Activated T-cell treated with anti-CD3 and anti-CD28 coated beads, Interleukin-2, amount 50 U/mL, for 4 hours (primary cell): ENCODE measurements at places on chromosomes 5 and 9. TPM values are rescaled to one million over a fixed set of nuclear protein-coding genes. Genes with fewer than 3 reads are reported as not detected.

The NR6A1 gene
- total RNA-seq: 2.3 TPM

DNA sequence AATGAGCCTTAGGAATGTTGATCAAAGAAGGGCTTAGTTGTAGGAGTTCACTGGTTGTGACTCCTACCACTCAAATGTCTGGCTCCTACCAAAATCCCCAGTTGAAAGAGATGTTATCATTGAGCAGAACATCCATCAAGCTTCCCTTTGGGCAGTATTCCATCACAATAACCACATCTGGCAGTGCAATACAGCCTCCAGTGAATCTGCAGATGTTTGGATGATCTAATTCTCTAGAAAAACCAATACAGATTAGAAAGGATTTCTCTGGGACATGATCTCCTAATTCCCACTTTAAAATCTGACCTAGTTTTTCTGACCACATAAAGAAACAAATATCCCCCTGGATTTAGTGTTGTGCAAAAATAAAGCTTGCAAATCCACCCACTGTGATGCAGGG is 81.6 kb downstream of the TMEM215 start:
- DNase-seq: no peak

- no peak for DNase-seq
These were observed 446.6 kb downstream of the ARHGEF28 start for GRCh38 chr5:74072646-74073045.

DNA sequence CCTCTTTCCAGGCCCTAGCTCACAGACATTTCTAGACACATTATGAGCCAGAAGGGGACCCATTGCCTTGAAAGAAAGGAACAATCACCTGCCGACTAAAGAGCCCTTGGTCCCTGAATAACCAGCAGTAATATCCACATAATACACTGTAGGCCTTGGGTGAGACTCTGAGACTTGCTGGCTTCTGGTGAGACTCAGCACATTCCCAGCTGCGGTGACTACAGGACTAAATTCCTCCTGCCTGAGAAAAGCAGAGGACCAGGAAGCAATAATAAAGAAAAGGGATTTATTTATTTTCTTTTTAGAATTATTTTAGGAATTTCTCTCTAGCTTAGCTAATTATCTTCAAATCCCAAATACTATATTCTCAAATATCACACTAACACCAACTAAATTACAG is 87.8 kb upstream of the RGS7BP start:
- DNase-seq: no peak

The ADRB2 gene
- total RNA-seq: 0.18 TPM

The ZFP62 gene
- 22.4 TPM for total RNA-seq

The MPDZ gene
- total RNA-seq: 0.53 TPM

- no peak for DNase-seq
These were observed 317.0 kb upstream of the ADCY2 start for GRCh38 chr5:7078901-7079300.

DNA sequence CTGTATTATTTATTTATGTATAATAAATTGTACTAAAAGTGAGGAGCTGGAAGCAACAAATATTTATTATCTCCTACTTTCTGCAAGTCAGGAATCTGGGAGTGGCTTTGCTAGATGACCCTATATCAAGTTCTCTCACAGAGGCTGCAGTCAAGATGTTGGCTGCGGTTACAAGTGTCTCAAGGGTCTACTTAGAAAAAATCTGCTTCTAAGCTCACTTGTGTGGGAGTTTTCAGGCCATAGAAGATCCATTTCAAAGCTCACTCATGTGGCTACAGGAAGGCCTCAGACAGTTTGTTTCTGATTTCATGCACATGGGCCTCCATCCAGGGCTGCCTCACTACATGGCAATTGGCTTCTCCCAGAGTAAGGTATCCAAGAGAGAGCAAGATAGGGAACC is 551.1 kb downstream of the CAAP1 start:
- no peak for DNase-seq

DNA sequence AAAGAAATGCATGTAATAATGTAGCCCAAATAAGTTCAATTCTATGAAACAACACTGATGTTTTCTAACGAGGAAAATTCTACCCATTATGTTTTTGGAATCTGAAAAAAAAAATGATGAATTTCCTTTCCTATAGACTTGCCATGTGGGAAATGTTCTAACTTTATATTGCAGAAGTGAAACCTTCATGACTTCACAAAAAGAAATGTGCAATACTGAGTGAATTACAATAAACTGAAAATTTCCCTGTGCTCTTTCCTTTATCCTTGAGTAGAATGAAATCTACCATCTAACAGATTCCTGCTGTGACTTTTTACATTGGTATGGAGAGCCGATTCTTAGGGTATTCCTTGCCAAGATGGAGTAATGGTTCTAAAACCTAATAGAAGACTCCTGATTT is 1622.5 kb downstream of the MAT2B start:
- DNase-seq: no peak

DNA sequence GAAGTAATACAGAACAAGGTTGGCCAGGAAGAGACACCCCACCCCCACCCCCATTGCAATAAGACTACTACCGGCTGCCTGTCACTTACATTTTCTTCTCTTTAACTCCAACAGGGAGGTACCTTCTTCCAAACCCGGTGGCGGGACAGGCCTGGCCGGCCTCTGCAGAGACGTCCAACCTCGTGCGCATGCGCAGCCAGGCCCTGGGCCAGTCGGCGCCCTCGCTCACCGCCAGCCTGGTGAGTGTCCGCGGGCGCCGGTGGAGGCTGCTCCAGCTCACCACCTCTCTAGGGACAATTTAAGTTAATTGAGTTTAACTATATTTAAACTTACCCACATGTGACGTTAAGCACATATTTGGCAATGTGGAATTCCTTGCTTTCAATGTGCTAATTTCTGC is 192.4 kb downstream of the MAST4 start:
- DNase-seq: no peak
